ENCODE measurements at places on chromosomes 13 and 19.
A peak's percentile ranks its signal among the peaks of the same experiment; 100 is the strongest.

DNA sequence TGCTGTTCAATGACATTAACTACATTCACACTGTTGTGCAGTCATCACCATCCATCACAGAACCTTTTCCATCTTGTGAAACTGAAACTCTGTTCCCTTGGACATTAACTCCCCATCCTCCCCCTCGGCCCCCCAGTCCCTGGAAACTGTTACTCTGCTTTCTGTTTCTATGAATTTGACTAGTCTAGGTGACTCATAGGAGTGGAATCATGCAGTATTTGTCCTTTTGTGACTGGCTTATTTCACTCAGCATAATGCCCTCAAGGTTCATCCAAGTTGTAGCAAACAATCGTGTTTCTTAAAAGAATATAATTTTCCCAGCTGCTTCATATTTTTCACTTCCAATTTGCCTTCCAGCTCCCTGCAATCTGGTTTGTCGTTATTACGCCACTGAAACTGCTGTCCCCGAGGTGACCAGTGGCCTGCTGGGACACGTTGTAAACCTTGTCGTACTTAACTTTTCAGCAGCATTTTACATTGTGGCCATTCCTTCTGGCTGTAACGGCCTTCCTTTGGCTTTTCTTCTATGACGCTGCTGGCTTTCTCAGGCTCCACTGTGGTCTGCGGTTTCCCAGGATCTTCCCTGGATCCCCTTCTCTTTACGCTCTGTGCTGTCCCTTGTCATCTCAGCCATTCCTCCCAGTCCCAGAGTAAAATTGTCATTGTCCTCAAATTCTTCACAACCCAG, 74.0 kb downstream of the DHRS12 start:
- DNase-seq = no peak

DNA sequence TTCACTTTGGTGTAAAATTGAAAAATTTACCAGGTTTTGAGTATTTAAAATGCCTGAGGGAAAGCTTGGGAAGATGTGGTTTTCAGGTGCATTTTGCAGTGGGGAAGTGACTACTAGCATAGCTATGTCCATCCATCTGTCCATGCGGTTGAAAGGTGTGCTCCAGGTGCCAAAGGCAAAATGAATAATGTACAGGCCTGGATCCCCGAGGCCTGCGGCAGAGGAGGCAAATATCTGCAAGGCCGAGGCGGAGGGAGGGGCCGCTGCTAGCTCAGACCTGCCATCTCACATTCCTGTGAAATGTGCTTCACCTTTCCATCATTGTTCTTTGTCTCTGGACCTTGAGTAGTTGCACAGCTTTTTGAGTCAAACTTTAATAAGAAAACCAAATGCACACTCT, 65.5 kb downstream of the ERCC5 start:
- no peak for DNase-seq

DNA sequence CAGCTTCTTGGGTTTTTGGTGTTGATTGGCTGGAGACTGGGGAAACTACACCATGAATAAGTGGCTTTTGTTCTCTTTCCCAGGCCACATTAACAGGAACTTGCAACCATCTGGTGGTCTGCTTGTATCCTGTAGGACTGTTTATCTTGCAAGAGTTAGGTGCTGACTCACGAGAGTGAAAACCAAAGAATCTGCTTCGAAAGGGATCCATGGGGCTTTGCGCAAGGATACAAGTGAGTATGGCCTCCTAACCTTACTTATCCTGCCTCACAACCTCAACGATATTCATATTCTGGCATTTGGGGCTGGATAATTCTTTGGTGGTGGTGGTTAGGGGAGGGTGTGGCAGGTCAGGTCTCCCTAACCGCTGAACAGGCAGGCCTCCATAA, 4.7 kb upstream of the SIGLECL1 start:
- DNase-seq = no peak

- DNase-seq = peak; percentile 75
Measured at GRCh38 chr19:10085641-10086590, at the start of gene SHFL. SHFL (plus strand) TSS chr19:10086317; CDS start chr19:10086428, 111 bp downstream.

GRCh38 chr13:91381371-91381770, 17.1 kb upstream of the GPC5 start:
- DNase-seq = no peak

GRCh38 chr13:27857282-27857681, 62.5 kb upstream of the PDX1 start:
- no peak for DNase-seq

GRCh38 chr19:32691952-32692726, 518 bp downstream of the NUDT19 start:
- no peak for DNase-seq

DNA sequence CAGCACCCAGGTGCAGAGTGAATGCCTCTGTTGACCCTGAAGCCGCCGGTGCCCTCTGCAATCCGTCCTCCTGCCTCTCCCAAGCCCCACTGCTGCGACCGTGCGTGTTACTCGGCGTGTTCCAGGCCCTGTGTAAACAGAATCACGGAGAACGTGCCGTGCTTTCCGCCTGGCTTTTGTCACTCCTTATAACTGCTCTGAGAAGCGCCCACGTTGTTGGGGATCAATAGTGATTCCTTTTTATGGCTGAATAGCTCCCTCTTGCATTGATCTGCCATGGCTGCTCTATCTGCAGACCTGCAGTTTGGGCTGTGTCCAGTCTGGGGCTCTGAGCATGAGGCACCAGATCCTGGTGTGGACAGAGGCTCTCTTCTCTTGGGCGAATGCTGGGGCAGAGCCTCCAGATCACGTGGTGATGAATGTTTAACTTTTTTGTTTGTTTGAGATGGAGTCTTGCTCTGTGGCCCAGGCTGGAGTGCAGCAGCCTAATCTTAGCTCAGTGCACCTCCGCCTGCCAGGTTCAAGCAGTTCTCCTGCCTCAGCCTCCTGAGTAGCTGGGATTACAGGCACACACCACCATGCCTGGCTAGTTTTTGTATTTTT, 15.8 kb downstream of the ADPRHL1 start:
- no peak for DNase-seq

DNA sequence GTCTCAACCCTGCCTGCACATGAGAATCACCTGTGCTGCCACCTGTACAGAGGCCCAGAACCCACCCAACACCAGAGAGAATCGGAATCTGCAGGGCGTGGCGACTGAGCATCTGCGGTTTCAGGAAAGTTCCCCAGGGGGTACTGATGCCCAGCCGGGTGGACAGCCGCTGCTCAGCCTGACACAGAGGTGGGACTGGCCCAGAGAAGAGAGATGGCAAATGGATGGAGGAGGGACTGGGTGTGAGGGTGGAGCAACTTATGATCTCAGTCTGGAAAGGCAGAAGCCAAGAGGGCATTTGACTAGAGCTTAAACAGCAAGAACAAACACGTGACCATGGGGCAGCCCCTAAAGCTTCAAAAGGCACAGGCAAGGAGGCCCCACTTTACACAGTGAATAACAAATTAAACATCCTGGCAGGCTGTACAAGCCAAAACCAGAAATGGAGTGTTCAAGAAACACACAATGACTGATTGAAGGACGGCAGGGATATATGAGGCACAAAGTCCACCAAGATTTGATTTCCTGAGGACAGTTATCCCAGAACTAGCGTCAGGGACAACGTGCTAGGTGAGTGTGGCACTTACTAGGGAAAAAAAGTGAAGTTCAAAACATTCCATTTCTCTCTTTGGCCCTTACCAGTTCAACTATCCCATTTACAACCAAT, 3.1 kb downstream of the RANBP3 start:
- DNase-seq = no peak

DNA sequence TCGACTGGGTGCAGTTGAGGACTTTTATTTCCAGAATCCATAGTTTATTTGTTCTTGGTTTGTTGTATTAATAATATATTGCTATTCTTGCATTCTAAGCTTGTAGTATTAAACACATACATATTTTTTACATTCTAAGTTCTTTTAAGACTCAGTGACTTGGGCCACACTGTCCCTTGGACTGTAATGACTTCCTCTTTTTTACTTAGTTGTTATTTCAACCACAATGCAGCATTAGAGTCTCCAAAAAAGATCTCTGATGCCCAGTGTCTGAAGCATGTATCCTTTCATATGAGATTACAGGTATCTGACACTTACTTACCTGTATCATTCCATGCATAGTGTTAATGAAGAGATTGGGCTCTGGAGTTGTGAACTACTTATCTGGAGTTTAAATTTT, 864.9 kb upstream of the PCDH20 start:
- DNase-seq = no peak

- DNase-seq = no peak
Measured at GRCh38 chr19:30225676-30226463, 146.3 kb upstream of the ZNF536 start.

DNA sequence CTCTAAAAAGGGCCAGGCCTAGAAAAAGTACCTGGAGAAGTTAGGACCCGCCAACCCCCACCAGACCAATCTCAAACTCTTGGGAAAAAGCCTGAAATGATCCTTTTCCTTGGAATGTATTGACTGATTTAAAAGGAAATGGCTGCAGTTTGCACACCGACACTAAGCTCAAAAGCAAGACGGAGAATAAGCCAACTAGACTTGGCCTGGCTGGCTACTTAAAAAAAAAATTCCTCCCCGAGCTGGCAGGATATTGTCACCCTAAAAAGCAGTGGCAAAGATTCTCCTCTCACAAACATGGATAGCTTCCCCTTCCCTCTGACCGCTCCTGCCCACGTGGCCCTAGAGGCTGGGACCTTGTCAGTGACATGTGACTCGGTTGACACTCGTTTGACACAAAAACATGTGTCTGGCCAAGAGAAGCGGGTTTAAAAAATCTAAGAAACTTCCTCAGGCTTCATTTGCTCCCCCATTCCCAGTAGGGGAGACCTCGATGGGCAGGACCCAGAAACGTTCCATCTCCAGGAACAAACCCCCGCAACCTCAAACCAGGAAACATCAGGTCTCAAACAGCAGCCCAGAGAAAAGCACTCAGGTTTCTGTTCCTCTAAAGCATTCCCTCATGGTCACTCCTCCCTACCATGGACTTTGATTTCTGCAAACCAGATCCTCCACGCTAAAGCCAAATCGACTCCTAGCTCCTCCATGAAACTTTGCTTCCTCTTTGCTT, 1.3 kb downstream of the RFX1 start:
- DNase-seq = no peak

DNA sequence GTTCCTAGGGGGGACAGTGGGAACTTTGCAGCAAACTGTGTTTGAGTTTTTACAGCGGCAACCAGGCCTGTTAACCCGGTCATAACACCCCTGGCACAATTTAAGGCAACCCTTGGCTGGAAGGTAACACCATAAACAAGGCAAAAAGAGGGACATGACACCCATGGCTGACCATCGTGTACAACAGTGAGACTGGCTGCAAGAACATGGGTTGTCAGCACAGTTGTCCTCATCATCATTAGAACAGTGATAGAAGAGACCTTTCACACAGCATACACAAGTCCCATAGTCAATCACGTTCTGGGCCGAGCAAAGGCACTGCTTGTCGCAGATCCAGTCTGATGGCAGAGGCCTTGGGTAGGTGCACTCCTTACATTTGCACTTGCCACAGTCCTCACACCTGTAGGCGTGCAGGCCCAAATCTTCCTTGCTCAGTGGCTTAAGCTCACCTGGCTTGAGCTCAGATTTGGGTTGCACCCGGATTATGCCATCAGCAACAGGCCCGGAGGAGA, 4.1 kb downstream of the SPRY2 start:
- DNase-seq = no peak

DNA sequence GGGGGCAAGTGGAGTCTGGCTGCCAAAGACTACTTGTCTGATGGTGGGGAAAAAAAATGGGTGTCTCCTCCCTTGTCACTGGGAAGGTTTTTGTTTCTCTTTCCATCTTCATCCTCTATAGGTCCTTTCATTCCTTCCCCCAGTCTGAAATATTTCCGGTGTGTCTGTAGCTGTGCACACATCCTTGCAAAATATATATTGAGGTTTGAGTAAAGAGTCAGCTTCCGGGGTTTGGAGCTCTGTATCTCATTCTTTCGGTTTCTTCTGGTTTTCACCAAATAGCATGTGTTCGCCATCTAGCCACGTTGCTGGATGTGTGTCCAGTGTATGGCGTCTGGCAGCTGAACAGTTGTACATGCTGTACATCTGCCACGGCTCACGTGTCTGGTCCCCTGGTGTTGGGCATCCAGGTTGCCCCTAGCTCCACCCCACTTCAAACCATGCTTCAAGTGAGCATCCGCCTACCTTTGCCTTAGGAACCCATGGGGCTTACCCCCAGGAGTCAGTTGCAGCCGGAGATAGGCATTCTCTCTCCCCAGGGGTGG, 142.2 kb downstream of the SIPA1L3 start:
- no peak for DNase-seq

GRCh38 chr19:49425922-49426592, 869 bp downstream of the GFY start:
- no peak for DNase-seq

GRCh38 chr13:86684402-86684801, 885.2 kb upstream of the SLITRK6 start:
- DNase-seq = no peak

DNA sequence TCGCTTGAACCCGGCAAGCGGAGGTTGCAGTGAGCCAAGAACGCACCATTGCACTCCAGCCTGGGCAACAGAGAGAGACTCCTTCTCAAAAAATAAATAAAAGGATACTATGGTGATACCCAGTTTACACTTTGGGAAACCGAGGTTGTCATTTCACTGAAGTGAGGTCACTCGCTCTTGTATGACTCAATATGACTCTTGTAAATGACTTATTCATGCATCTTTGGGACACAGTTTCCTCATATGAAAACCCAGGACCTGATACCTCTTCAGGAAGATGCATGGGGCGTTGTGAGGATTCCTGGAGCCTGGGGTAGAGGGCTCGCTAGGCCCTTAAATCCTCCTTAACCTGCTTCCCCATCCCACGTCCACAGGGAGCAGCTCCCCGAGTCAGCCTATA, 4.5 kb downstream of the PSMD8 start:
- DNase-seq = no peak
